ENCODE measurements at places on chromosomes 6 and 20.

DNA sequence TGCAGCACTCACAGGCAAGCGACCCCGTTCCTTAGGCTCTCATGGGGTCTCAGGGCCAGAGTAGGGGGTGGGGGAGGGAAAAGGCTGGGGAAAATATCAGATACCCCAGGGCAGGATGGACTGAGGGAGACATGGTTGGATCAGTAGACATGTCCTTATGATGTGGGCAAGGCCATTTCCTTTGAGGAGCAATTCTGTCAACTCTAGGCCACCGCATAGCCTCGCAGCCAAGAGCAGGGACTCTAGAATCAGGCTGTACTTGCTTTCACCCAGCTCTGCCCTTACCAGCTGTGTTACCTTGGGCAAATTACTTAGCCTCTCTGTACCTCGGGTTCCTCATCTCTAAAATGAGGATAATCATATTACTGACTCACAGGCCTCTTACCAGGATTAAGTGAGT lies 2.2 kb upstream of the MAPK13 start:
- no peak for DNase-seq

DNA sequence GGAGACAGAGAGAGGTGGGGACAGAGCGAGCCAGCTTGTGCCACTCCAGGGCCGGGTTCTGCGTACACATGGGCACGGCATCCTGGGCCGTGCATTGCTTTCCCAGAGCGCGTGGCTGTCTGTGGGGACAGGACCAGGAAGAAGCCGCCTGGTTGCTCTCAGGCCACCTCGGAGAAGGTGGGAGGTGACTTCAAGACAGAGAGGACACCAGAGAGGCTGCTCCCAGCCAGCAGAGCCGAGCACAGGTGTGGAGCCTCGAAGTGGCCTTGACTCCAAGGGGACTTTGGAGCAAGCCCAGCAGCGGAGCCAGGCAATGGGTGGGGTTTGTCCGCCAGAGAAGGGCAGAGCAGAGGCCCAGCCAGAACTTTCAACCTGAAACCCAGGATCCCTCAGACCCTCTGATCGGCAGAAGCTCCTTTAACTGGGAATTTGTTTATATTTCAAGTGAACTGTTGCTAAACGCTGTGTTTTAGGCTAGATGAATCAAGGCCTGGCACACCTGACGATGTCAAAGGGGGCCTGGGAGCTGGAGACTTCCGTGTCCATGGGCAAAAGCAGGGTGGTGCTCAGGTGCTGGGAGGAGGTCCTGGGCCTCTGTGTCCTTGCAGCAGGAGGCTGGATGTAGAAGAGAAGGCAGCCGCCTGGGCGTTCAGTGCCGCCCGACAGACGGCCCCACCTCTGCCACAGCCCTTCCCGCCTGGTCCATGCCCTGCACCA lies 262.1 kb downstream of the DLL1 start:
- no peak for DNase-seq

GRCh38 chr6:159045801-159046200 lies 1.0 kb upstream of the TAGAP start:
- no peak for DNase-seq

DNA sequence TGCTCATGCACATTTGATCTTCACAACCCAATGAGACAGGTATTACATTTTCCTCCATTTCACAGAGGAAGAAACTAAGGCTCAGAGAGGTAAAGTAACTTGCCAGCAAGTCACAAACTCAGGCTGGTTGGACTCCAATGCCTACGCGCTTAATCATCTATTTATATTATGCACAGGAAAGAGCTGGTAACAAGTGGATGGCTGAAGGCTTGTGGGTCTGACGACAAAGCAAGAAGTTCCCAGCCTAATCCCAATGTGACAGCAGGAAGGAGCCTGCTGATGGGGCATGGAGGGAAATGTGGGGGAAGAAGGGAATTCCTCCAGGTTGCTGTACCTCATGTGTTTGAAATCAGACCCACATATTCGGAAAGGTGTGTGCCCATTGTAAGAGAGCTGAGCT lies 3.9 kb downstream of the CDH22 start:
- DNase-seq, result no peak

GRCh38 chr20:41287327-41287726 lies 30.2 kb downstream of the ZHX3 start:
- DNase-seq, result no peak

DNA sequence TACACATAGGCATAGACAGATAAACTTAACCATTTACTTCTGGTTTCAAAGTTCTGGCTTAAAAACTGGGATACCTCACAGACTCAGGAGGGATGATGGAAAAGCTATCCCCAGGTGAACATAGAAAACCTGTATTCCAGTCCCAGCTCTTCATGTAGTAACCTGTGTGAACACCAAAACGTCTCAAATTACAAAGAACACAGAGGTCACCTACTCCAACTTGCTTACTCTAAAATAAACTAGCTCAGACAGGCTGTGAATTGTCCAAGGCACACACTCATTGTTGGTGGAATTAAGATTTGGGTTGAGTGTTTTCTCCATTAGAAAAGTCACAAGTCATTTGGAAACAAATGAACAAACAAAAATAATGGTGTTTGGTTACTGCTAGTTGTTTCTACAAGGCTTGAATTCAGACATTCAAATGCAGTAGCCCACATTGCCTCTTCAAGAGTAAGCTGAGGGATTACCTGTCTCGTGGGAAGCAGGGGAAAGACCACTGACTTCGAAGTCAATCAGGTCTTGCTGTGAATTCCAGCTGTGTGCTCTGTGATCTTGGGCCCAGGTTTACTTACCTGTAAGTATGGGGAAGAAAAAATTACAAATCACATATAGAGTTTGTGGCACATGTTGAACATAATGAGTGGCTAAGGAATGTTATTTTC lies 48.2 kb upstream of the LRRC1 start:
- DNase-seq, result no peak

GRCh38 chr20:34753706-34754461 lies 49.7 kb downstream of the TP53INP2 start:
- DNase-seq, result peak; percentile 7

DNA sequence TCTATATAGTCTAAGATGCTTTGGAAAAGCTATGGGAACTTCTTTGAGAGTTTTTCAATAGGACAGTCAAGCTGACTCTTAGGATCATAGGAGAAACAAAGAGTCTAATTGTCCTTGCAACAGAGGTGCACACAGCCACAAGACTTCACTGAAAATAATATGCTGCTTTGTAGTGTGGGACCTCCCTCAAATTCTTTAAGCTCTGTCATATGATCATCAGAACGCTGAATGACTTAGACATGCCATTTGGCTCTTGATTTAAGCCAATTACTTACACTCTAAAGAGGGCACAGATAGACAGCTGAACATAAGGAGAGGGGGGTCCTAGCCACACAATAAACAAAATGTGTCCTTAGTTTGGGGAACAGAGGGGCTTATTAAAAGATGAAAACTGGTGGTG lies 818.7 kb upstream of the GJE1 start:
- no peak for DNase-seq

DNA sequence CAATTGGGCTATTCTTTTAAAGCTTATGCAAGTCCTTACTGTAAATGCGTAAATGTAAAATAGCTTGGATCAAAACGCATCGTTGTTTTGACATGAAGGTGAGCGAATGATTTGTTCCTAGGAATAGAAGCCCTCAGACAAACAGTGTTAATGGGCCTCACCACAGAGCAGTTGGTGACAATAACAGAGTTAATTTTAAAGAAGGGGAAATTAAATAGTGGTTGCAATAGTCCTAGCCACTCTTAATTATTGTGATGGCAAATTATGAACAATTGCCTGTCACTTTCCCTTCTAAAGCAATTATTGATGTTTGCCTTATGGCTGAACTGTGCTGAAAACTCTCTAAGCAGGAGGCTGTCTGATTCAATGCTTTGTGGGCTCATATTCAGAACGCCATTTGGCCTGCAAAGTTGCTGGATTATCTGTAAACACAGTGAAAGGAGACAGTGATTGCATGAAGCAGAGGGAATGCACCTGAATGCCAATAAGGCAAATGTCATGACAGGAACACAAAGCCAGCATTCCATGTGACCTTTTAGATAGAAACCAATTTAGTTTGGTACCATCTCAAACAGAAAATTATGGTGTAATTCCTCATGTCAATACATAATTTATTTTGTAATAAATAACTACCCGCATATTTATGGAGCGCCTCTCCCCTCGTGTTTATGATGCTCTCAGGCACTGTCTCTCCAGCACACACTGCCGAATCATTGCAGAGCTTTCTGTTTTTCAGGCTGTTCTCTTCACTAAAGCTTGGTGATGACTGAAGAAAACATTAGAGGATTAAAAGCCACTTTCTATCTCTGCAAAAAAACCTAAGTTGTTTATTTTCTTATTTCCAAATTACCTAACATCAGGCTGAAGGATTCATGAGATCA lies 387.5 kb downstream of the HACE1 start:
- DNase-seq, result peak; percentile 80

- no peak for DNase-seq
These were observed 6.0 kb downstream of the SUMO4 start for GRCh38 chr6:149405823-149406765.

- peak; percentile 29 for DNase-seq
These were observed at the start of gene PPP1R14C for GRCh38 chr6:150142670-150143515. Gene PPP1R14C, plus strand, starts transcription at chr6:150143044. Its CDS starts 149 bp downstream, at chr6:150143193.

- no peak for DNase-seq
These were observed 68.4 kb downstream of the DST start for GRCh38 chr6:56574292-56574691.

DNA sequence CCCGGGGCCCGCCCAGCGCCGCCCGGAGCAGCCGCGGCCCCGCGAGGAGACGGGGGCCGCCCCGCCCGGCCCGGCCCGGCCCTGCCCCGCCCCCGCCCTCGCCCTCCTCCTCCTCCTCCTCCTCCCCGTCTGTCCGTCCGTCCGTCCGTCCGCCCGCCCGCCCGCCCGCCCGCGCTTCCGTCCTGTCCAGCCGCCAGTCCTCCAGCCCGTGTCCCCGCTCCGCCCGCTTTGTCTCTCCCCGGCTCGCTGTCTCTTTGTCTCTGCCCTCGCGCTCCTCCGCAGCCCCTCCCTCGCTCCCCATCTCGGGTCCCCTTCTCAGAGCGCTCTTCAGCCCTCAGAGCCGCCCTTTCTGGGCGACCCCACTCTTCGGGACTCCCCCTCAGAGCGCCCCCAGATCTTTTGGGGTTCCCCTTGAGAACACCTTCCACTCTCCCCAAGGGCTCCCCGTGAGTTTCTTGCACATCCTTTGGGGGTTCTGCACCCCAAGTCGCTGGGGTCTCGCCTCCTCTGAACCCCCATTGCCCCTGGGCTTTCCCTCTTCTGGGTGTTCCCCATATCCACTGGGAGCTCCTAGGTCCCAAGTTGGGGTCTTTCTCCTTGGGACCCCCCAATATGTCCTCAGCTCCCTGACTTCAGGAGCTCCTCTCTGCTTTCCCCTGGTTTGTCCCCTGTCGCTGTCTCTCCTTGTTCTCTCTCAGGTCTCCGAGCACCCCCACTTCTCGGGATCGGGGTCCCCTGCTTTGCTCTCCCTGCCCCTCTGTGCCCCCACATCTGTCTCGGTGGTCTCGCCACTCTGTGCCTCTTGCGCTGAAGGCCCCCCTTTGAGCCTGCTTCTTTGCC lies 79.5 kb upstream of the MYL9 start:
- DNase-seq, result no peak

DNA sequence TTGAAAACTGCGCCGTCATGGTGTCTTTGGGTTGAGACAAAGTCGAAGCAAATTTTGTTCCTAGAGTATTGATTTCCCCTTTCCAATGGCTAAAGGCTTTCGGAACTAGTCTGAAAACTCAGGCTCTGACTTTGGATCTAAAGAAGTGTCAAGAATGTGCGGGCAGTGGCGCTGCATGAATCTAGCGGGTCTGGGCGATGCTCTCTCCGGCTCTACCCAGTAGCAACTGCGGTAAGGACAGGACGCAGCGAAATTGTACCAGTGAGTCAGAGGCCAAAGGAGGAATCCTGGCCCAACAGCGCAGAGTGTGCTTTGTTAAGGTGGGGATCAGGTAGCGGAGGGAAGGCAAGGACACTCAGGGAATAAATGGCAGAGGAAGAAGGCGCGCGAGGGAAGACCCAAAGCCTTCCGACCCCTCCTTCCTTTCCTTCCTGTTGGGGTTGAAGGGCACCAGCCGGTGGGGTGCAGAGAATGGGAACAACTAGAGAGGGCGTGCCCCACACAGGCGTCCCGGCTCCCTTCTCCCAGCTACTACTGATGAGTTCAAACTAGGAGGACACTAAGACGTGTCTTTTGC lies 32.1 kb downstream of the HLA-F start:
- no peak for DNase-seq

- peak; percentile 5 for DNase-seq
These were observed 43.8 kb downstream of the POPDC3 start for GRCh38 chr6:105135907-105136430.

DNA sequence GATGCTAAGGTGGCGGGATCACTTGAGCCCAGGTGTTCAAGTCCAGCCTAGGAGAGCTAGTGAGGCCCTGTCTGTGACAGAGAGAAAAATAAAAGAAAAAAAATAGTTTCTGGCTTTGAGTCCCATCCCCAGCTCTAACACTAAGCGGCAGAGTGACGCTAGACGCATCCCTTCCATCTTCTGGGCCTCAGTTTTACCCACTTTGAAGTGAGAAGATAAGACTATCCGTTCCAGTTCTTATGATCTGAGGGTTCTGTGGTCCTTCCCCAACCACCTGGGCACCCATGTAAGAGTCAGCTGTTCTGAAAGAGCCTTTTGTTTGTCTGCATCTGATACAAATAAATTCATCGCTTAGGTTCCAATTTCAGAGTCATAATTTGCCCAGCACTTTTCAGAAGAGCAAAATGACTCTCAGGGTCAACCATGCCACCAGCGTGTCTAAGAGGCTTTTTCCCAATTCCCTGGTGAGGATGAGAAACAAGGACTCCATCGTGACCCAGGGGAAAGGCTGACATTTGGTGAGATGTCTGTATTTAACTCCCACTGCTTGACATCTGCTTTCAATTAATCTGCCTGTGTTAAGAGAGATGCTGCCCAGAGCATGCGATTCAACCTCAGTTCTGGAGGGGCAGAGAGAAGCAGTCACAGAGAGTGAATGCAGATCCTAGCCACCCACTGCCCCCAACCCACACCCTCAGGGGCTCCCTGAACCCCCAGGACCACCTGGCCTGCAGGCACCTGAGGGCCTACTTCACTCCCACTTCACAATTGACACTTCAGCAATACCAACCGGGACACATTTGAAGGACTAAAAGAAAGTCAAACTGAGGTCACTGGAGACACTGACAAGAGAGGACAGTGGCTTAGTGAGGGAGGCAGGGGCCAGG lies 131.6 kb upstream of the TOP1 start:
- DNase-seq, result no peak

- no peak for DNase-seq
These were observed 43.4 kb upstream of the RNF144B start for GRCh38 chr6:18343741-18344140.

- no peak for DNase-seq
These were observed 9.3 kb downstream of the SDHAF4 start for GRCh38 chr6:70575899-70576495.
